ENCODE measurements at places on chromosomes 1 and 21. TPM values are rescaled to one million over a fixed set of nuclear protein-coding genes. Genes with fewer than 3 reads are reported as not detected.

DNA sequence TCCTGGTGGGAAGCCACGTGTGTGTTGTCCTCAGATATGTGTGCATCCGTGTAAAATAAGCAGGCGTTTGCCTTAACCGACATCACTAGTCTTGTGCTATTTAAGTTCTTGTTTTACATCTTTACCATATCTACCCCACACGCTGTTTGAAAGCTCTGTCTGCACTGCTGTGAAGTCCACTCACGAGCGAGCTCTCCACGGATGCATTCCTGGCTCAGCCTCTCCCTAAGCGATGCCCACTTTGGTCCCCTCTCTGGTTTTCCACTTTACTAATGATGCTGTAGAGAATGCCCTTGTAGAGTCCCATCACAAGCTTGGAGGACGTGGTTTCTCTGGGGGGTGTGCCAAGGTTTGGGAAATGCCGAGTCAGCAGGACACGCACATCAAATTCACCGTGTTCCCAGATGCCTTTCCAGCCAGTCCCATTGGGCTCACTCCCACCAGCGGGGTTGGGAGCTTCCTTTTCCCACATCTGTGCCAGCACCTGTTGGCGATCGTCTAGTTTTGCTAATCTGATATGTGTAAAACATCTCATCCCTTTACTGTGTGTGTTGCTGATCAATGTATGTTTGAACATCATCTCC is 43.8 kb downstream of the ACTL8 start:
- DNase-seq: no peak

DNA sequence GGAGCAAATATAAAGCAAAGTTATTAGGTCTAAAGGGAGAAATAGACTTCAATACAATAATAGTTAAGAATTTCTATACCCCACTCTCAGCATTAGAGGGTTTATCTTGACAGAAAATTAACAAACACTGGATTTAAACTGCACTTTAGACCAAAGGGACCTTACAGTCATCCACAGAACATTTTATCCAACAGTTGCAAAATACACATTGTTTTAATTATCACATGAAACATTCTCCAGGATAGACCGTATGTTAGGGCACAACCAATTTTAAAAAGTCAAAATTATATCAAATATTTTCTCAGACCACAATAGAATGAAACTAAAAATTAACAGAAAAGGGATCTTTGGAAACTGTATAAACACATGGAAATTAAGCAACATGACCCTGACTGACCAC is 384.5 kb upstream of the C1orf87 start:
- no peak for DNase-seq

ZC3H12A gene
- 47.7 TPM for total RNA-seq

LCE1A gene
- 502 TPM for total RNA-seq

GRCh38 chr1:59521456-59521855 is 224.6 kb downstream of the FGGY start:
- DNase-seq: no peak

- no peak for DNase-seq
Observed at GRCh38 chr1:12047120-12047876, 15.8 kb upstream of the TNFRSF8 start.

DNA sequence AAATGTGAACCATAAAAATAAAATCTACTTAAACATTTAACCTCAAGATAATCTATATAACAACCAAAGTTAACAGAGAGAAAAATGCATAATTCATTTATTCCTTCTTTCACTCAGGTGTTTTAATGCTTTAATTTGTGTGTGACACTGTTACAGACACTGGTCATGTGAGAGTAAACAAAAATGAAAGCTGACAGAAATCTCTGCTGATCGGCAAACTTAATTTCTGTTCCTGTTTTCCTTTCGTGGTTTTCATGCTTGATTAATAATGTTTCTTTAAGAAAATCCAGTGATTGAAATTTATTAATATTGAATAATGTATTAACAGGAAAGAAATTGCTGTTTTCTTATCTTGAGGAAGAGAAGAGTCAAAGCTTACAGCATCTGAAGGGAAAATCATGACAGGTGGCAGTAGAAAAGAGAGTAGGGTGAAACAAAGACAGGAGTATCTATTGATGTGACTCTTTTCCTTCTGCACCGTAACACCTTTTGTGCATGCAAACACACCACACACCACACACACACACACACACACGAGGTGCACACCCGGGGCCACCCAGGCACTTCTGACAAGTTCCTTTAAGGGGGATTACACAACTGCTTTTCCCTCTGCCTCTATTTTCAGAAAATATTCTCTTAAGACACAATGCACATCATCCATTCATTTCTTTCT is 1.6 kb downstream of the OR2AK2 start:
- DNase-seq: no peak

HAO2 gene
- total RNA-seq: 2.2 TPM

- no peak for DNase-seq
Observed at GRCh38 chr1:156571261-156571852, 1.0 kb downstream of the IQGAP3 start.

ADCY10 gene
- not detected for total RNA-seq

DNA sequence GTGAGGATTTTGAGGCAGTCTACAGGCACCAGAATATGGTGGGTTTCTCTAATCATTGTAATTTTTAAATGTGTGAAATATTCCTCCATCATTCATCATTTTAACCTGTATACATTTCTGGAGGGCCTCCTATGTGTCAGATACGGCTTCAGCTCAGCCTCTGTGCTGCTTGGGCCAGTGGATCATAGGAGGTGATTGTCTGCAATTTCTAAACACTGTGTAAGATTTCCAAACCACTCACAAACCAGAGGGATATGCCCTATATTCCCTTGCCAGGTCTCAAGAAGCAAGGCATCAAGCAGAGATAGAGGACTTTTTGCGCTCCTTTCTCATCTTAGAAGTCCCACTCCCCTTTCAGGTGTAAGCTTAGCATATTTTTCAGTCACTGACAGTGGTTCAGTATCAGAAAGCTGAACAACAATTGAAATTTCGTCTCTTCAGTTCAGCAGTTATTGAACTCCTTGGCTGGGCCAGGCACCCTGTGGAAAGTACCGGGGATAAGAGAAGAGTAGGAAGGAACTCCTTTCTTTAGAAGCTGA is 190.9 kb downstream of the NFIA start:
- no peak for DNase-seq

DNA sequence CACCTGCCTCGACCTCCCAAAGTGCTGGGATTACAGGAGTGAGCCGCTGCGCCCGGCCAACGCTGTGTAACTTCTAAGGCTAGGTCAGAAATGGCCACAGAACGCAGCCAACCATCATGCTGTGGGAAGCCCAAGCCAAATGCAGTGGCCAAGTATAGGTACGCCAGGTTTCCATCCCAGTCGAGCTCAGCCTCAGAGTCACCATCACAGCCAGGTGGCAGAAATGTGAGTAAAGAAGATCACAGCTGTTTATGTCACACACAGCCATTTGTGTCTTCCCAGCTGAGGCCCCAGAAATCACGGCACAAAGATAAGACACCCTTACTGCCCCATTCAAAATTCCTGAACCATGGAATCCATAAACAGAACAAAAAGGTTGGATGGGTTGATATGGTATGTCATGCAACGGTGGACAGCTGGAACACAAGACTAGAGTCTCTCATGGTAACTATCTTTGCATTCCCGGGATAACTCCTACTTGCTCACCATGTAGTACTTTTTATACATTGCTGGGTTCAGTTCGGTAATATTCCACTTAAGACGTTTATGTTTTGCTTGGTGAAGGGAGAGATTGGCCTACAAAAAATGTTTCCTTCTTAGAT is 84.3 kb downstream of the SLC45A1 start:
- no peak for DNase-seq

GRCh38 chr1:4172644-4173599 is 272.9 kb upstream of the C1orf174 start:
- DNase-seq: peak; percentile 15

DNA sequence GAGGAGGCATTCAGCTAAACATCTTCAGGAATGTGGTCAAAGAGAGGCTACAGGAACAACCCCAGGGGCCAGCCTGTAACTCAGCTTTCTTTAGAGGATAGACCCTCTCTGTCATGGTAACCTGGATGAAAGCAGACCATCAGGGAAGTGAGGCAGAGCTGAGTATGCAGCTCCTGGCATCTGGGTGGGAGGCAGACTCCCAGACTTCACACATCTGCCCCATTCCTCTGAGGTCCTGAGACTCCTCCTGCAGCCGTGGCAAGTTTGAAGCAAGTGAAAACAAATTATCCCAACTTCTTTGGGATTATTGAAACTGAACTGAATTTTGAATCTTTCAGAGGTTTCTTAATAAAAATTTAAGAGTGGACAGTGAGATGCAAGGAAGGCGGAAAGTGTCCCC is 126.1 kb upstream of the KIAA0040 start:
- DNase-seq: no peak

RHD gene
- not detected for total RNA-seq

C8B gene
- not detected for total RNA-seq

- DNase-seq: no peak
Observed at GRCh38 chr1:56590520-56591011, 11.2 kb upstream of the PLPP3 start.

DNA sequence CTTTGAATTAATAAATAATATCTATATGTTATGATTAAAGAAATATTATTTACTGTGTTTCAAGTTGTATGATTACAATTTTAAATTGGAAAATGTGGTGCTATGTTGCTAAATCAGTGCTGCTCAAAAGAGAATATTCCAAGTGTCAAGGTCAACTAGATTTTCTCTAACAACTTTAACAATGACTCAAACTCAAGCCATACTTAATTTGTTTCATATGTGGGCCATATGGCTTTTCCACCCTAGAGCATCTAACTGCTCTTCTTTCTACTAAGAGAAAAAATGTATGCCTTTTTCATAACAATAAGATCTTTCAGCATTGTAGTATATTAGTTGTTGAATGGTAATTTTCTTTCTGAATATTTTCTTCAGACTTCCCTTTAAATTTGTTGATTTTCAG is 8.3 kb upstream of the SYT14 start:
- DNase-seq: no peak

DNA sequence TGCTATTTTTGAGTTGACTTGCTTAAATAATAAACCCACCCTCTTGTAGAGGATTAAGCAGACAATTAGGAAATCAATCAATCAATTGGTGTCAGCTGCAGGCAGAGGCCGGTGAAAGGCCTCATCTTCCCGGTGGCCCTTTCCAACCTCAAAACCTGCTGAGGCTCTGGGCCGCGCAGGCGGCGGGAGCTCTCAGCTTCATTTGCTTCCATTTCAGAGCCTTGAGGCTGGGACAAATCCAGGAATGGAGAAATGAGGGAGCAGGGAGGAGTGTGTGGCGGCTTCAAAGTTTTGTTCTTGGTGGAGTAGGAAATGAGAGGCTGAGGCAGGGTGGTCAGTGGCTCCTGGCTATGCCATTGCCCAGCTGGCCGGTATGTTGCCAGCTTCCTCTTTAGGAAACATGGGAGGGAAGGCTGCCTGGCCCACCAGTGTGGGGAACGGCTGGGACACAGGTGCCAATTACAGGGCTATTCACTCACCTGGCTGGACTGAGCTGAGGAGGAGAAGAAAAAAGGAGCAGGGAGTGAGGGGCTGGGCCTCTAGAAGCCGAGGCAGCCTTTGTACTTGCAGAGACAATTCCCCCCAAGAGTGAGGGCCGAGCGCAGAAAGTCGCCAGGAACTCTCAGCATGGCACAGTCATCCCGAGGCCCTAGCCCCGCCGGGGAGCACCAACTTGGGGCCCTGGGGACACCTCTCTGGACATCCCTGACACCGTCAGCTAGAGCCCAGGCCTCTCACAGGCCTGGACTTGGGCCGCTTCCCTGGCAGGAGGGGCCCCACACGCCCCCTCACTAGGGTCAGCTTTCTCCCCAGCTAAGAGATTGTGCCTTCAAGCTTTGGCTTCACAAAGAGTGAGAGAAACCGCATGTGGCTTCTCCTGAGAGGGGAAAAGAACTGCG is 4.4 kb downstream of the POU3F1 start:
- DNase-seq: no peak

WNT4 gene
- 22.1 TPM for total RNA-seq

PTCH2 gene
- 1.2 TPM for total RNA-seq

- no peak for DNase-seq
Observed at GRCh38 chr1:3981746-3982505, 81.9 kb upstream of the C1orf174 start.

GRCh38 chr1:168441745-168442144 is 102.1 kb downstream of the XCL2 start:
- no peak for DNase-seq
